ENCODE measurements at places on chromosomes 4 and X.

GRCh38 chr4:173990126-173990868 is 293.2 kb downstream of the FBXO8 start:
- DNase-seq, result no peak

GRCh38 chr4:160709546-160709945 is 1454.3 kb downstream of the FSTL5 start:
- no peak for DNase-seq

DNA sequence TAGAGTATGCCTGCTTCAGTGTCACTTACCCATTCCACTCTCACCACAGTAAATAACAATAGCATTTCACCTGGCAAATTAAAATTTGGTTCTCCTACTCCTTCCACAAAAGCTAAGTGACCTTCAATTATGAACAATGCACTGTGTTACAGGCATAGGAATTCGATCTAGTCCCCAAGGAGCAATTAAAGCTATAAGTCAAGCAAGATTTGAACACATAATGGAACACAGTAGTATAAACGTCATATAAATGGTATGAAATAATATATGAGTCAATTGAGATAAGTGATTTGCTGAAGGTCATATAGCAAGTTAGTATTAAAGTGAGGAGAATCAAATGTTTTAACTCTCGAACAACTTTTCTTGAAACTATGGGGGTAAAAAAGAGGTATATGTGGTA is 65.8 kb downstream of the ARAP2 start:
- no peak for DNase-seq

DNA sequence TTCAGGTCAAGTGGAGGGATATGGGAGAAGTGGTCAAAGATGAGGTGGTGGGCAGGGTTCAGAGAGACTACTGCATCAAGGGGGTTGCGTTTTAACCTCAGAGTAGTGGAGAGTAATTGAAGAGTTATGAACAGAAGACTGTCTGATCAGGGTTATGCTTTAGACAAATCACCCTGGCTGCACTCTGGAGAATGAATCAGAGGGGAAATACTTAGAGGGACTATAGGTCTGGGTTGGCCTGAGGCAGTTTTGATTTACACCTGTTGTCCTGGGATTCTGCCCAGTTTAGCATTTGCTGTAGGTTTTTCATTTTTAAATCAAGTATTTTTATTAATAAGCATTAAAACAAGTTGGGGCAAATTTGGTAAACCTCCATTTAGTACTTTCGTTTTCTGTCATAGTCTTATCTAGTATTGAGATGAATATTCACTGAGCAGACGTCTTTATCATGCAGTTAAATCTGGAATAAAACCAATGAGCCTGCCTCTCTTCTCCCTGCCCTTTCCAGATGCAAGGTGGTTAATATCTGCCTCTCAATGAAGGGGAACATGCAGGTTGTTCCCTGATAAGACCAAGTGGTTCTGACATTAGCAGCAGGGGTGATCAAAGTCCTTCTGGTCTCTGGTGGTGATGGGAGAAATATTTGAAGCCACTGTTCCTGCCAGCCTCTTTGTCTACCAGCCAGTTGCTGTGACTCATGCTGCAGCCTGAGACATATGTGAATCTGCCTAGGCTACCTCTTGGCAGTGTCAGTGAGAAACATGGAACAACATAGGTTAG is 116.0 kb upstream of the RPS6KA3 start:
- DNase-seq, result no peak

GRCh38 chr4:101081695-101082369 is 265.5 kb downstream of the PPP3CA start:
- DNase-seq, result no peak

DNA sequence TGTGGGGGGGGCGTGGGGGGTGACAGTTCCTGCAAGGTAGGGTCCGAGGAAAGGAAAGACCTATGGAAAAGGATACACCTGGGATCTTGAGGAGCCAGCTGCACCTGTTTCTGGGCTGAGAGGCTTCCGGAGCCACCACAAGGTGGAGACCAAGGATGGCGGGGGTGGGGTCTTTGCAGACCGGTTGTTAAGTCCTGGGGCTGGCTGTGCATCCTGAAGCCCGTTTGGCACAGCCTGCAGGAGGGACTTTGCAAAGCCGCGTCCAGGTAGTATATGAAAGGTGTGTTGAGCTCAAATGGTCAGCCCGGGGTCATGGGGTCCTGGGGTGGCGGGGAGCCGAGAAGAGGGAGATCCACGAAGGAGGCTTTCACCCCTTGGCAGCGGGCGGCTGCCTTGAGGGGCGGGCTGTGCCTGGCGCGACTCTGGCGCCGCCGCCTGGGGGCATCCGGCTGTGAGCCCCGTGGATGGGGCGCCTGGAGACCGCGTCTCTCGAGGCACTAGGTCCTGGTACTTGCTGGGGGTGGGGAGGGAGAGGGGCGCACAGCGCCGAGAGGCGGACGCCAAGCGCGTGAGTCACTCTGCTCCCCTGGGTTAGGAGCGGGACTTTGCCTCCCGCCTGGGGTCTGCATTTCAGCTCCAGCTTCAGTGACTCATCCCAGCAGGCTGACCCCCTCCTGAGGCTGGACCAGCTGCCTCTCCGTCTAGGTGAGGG is 58.2 kb upstream of the DYNLT3 start:
- DNase-seq, result no peak

- no peak for DNase-seq
Measured at GRCh38 chr4:68430337-68430736, 16.9 kb upstream of the TMPRSS11E start.
